Activated naive CD8-positive, alpha-beta T cell treated with anti-CD3 and anti-CD28 coated beads, Interleukin-2, amount 50 U/mL, for 16 hours (primary cell): ENCODE measurements at places on chromosomes 2 and 18.

DNA sequence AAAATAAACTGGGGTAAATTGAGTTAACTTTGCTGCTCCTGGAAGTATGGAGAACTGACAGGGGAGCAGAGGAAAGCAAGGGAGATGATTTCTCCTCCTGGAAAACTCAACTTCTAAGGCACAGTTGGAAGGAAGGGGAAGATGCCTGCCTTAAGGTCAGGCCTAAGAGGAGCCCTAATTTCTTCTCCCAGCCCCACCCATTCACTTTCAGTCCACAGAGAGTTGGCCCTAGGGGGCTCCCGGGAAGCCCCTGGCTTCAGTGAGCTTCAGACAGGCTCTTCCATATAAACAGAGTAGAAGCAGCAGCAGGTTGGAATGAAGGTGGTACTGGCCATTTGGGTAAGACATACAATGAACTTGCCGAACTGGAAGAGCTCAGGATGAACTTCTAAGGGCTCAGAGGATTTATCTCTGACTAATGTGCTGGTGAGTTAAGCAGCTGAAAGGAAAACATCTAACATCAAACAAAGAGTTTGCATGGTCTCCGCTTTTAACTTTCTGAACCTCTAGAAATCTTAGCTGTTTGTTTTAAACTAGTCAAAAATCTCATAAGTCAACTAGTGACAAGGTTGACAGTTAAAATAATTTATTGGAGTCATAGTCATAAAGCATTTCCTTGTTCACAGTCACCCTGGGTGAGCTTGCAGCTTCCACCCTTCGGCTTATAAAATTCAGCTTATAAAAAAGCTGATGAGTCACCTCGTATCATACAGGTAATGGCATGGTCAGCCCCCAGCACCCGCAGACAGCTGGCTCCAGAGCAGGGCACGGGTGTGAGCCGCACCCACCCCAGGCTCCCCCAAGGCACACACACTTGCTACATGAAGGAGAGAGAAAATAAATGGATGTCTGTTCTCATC lies 9.8 kb downstream of the MALL start:
- DNase-seq = no peak

DNA sequence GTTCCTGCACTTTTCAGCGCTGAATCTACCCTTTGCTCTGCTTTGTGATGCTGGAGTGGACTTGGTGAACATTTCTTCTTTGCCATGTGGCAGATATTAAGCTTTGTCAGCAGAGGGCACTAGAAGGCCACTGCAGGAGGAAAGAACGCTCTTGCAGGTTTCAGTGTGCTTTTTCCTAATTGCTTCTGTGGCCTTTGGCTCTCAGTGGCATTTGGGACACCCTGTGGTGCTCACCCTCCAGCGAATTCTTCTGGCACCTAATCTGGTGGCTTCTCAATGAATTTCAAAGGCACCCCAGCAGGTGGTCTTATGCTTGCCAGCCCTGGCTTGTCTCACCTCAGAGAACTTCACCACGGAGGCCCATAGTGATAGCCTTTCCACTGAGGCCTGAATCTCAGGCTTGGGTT lies 146.7 kb downstream of the MYO3B start:
- no peak for DNase-seq

GRCh38 chr2:178056345-178056744 lies 16.2 kb downstream of the PDE11A start:
- DNase-seq = no peak

- no peak for DNase-seq
Observed at GRCh38 chr18:57649556-57650500, 28.2 kb upstream of the NARS1 start.
